ENCODE measurements at places on chromosomes 4 and X.

DNA sequence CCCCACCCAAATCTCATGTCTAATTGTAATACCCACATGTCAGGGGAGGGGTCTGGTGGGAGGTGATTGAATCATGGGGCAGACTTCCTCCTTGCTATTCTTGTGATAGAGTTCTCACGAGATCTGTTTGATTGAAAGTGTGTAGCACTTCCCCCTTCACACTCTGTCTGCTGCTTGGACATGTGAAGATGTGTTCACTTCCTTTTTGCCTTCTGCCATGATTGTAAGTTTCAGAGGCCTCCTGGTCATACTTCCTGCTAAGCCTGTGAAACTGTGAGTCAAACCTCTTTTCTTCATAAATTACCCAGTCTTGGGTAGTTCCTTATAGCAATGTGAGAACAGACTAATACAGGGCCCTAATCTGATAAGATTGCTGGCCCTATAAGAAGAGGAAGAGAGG, 1514.8 kb downstream of the RPA4 start:
- DNase-seq: no peak

GRCh38 chr4:6876440-6876839, 33.2 kb upstream of the TBC1D14 start:
- no peak for DNase-seq

GRCh38 chr4:68630371-68630770, 40.1 kb downstream of the UGT2B15 start:
- no peak for DNase-seq

- no peak for DNase-seq
These were observed 222.4 kb downstream of the SHROOM3 start for GRCh38 chr4:76657443-76657842.

GRCh38 chrX:79524642-79525041, 157.5 kb upstream of the ITM2A start:
- no peak for DNase-seq

- no peak for DNase-seq
These were observed 625.5 kb upstream of the INTU start for GRCh38 chr4:127007305-127007704.

DNA sequence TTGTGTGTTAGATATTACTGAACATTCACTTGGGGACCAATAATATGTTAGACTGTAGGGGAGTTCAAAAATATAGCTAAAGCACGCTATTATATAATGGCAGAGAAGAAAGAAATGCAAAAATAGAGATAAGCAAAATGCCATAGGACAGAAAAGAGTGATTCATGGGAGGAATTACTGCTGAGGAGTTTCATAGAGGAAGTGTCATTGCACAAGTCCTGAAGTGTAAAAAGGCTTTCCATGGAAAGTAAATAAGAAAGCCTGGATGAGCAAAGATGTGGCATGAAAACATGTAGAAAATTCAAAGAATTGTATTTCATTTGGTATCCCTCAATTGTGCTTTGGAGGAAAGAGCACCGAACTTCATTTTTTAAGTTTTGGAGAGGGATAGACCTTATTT, 14.5 kb downstream of the HMGB2 start:
- no peak for DNase-seq

DNA sequence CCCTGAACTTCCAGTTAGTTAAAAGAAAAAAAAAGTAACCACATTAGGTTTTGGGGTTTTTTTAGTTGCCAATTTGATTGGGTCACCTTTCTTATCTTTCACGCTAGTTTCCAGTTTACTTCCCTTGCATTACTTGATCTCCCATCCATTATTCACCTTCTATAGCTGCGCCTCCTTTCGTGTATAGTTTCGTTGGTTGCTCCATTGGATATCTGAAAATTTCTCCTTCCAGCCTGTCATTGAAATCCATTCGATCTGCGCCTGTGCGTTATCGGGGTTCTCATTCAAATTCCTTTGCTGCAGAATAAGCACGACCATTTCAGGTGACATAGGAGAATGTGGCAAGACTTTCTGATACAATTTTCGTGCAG, 764 bp downstream of the TRAPPC11 start:
- DNase-seq: no peak

DNA sequence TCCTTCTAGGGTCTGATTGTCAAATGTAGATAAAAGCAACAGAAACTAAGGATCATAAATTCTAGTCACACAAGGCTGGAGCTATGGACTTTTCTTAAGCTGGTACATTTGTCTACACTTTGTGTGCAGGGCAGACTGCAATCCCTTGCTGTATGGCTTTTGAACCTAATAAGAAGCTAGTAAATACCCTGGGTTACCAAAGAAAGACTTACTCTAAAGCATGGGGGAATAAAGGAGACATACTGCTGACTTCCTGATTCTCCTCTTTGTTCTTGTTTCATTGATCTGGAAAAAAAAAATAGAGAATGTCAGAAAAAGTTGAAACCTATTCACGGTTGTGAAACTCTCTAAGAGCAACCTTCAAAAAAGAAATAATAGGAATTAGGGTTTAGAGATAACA, 216.6 kb upstream of the TLL1 start:
- no peak for DNase-seq

GRCh38 chr4:89284828-89285227, 22.8 kb downstream of the GPRIN3 start:
- DNase-seq: no peak

DNA sequence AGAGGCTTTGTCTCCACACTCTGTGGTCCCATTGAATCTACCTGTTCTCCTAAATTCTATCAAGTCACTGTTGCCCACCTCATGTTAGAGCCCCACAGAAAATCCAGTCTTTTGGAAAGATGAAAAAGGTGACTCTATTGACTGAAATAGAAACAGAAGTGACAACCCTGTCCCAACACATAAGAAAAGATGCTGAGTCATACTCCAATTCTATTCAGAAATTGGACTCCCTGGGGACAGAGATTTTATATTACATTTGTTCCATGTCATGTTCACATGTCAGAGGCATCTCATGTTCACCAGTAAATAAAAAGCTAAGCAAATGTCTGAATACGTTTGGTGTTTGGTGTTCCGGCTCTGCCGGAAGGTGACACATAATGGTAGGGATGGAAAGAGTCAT, 2.9 kb upstream of the GRPR start:
- DNase-seq: no peak

DNA sequence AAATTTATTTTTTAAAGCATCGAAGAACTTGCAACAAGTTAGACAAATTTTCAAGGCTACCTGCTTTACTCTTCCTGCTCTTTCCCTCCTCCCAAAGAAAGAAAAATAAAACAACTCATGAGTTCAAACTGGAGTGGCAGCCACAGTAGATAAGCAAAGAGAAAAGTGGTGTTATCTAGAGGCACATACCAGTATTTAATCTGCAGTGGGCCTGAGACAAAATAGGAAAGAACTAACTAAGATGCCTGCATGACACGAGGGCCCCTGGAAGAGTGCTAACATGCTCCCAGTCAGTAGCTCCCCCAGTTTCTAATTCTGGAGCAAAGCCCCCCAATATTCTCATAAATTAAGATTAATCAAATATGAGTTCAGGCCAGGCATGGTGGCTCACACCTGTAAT, 7.9 kb downstream of the ARL9 start:
- DNase-seq: no peak

GRCh38 chr4:1216869-1217294, 32.0 kb downstream of the CTBP1 start:
- DNase-seq: no peak

DNA sequence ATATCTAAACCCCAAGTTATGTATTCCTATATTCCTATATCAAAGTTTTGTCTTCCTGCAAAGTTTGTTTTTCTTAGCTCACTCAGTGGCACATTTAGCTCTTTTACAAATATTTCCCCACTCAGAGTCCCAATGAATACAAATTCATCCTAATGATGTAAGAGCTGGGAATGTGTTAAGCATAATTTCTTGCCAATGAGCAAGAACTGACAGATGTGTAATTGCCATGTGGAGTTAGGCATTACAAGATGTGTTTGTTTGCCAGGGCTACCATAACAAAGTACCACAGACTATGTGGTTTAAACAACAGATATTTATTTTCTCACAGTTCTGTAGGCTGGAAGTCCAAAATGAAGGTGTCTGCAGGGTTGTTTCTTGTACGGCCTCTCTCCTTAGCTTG, 302.1 kb downstream of the KCTD8 start:
- DNase-seq: no peak

All from coronary artery (tissue), 2 donors.